ENCODE measurements at places on chromosomes 3 and 15.

GRCh38 chr3:174931473-174932353 lies 72.6 kb downstream of the NAALADL2 start:
- DNase-seq: no peak

- peak; percentile 26 for DNase-seq
Observed at GRCh38 chr3:106206146-106206545, 337.3 kb upstream of the CBLB start.

GRCh38 chr15:91484141-91484540 lies 369.4 kb upstream of the SLCO3A1 start:
- DNase-seq: no peak

- DNase-seq: no peak
Observed at GRCh38 chr3:15153103-15153502, 52.9 kb upstream of the CAPN7 start.

DNA sequence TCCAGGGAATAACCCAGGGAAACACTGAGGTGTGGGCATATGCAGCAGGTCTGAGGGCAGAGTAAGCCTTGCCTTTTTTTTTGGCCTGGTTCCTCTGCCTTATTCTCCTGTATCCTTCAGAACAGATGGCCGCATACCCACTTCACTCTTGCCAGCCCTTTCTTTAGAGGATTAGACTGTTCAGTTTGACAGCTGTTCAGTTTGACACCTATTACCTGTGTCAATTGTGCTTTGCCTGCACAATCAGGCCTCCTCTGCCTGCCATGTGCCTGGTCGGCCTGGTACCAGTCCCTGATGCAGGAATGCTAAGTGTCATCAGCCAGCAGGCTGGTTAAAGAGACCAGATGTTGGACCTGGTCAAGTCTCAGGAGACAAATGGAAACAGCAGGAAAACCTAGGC lies 22.3 kb downstream of the TM6SF1 start:
- DNase-seq: no peak

DNA sequence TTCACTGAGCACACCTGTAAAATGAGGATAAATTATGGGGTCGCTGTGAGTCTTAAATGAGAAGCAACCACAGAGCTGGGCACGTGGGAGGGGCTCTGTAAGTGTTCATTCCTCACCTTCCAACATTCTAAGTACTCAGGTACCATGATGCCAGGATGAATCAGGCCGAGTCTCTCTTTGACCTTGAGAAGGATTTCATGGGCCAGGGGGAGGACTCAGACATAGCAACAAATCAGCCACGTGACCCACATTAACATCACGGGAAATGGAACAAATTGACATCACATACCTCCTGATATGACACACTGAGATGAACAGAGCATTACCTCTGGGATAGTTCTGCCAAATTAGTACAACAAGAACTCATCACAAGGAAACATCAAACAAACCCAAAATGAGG lies 35.2 kb upstream of the USP3 start:
- peak; percentile 69 for DNase-seq

- no peak for DNase-seq
Observed at GRCh38 chr15:53384417-53384816, 375.0 kb downstream of the WDR72 start.

DNA sequence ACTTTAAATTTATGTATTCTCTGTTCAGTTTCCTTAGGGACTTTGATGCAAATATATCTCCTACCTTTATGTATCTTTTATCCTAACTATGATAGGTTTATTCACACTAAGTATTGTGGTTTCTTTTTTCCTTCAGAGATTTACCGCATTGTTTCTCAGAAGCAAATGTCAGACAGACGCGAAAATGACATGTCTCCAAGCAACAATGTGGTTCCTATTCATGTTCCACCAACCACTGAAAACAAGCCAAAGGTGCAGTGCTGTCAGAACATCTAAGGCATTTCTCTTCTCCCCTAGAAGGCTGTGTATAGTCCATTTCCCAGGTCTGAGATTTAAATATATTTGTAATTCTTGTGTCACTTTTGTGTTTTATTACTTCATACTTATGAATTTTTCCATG lies 18.3 kb downstream of the RAB11A start:
- no peak for DNase-seq

DNA sequence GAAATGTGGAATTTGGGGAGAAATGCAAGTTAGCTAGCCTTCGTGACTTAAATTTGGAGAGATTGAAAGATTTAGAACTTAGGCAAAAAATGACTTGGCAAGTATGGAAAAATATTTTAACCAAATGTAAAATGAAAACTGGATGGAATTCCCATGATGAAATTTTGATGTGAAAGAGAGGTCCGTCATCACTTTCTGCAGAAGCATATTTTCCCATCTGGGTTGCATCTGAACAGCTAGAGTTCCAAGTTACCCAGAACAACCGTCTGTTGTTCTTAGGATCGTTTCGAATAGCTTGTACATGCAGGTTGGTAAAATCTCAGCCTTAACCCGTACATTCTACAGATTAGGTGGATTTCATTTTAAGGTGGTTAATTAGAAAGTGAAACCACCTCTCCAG lies 136.3 kb downstream of the GHSR start:
- no peak for DNase-seq

- no peak for DNase-seq
Observed at GRCh38 chr15:48479751-48480150, 148.5 kb downstream of the DUT start.

GRCh38 chr3:138438896-138439295 lies 4.5 kb downstream of the ESYT3 start:
- no peak for DNase-seq

DNA sequence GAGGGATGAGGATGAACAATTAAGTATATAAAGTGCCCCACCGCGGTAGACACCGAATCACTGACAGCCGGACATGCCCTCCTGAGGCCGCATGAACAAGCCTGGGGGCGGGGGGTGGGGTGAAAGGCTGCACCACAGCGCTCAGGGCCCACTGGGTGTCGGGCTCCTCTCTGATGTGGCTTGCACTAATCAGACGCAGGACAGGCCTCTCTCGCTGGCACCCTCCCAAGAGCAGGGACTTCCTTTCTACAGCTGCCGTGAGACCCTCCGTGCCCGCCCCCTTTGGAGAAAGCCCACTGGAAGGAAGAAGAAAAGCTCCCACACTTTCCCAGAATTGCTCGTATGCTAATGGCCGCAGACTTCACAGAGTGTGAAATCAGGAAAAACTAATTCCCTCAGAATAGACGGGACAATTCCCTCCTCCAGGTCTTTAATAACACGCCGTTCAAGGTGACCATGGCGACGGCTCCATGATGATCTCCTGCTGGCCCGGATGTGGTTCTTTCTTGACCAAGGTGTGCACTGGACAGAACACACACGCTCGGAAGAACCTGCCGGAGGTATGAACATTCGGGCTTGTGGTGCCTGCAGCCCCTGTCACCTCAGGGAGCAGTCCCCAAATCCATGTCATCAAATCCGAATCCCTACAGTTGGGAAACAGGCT lies 32.0 kb downstream of the IQSEC1 start:
- no peak for DNase-seq

- DNase-seq: no peak
Observed at GRCh38 chr3:74470313-74470712, 144.1 kb downstream of the CNTN3 start.

DNA sequence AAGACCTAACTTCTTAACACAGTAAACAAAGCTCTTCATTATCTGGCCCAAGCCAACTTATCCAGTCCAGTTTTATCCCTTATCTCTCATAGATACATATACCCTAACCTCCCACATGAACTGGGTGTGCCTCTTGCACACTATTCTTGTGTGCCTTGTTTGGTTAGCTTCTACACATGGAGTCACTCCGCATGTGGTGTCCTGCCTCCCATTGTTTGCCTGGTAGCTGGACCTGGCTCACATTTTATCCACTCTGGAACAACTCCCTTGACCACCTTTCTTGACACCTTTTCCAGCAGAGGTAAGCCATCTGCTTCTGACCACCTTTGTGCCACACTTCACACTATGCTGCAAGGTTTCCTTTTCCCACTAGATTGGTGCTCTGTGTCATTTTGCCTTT lies 15.2 kb downstream of the TIPARP start:
- no peak for DNase-seq

GRCh38 chr3:16026753-16027152 lies 147.7 kb upstream of the GALNT15 start:
- no peak for DNase-seq

DNA sequence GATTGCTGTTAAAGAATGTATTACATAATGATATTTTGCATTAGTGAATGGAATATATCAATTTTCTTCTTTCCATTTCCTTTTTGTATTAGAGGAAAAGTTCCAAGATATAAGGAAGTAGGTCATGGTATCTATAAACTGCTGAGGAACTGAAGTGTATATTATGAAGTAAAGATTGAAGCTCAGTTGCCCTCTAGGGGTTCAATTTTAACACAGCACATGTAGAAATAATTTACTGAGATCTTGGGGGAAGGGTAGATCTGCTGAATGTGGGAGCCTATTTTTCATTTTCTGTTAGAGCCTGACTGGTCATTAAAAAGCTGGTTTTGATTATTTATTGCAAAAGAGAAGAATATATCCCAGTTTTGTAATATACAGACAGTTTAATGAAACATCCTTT lies 45.2 kb downstream of the CMC1 start:
- DNase-seq: no peak

Measured in CD4-positive, alpha-beta T cell (primary cell).